Stimulated activated CD4-positive, alpha-beta T cell treated with anti-CD3 and anti-CD28 coated beads, Interleukin-15, amount 100 ng/mL, for 1 hour (primary cell): ENCODE measurements at places on chromosomes 5 and 9.

GRCh38 chr5:158534203-158534602 is 565.5 kb downstream of the EBF1 start:
- DNase-seq, result no peak

- no peak for DNase-seq
These were observed 118.1 kb downstream of the DPYSL3 start for GRCh38 chr5:147391781-147392180.

GRCh38 chr9:126162611-126163381 is 163.8 kb upstream of the MVB12B start:
- no peak for DNase-seq

DNA sequence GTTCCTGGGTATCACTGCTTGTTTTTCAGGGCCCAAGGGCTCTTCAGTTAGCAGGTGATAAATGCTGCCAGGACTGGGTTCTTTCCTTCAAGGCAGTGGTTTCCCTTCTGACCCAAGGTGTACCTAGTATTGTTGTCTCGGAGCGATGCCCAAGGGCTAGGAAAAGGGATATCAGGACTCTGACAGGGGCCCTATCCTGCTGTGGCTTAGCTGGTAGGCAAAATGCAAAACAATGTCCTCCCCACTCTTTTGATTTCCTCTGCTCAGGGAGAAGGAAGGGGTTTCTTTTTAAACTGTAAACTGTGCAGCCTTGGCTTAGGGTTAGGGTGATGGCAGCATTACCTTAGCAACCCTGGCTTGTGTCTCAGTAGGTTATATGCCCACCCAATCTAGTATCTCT is 508.8 kb upstream of the CTNND2 start:
- no peak for DNase-seq

DNA sequence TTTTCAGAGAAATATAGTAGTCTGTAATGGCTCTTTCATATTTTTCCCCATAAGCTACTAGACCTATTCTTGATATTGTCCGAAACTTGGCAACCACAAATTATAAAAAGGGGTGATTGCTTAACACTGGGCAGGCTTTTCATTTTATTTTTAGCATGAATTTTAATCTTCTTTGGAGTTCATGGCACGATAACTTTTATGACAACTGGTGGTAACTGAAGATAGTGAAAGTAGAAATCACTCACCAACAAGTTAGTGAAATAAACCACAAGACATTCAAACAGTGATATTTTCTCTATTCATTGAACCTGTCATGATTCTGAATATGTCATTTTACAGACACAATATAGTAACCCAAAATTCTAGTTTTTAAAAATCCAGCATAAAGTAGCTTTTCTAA is 213.9 kb downstream of the PRDM9 start:
- no peak for DNase-seq
